AG04449 (cell line): ENCODE measurements at places on chromosomes 4 and X.

GRCh38 chrX:22577181-22577580 lies 304.5 kb downstream of the CBLL2 start:
- peak; percentile 40 for DNase-seq

GRCh38 chr4:41012293-41012692 lies 202.0 kb downstream of the APBB2 start:
- no peak for DNase-seq

DNA sequence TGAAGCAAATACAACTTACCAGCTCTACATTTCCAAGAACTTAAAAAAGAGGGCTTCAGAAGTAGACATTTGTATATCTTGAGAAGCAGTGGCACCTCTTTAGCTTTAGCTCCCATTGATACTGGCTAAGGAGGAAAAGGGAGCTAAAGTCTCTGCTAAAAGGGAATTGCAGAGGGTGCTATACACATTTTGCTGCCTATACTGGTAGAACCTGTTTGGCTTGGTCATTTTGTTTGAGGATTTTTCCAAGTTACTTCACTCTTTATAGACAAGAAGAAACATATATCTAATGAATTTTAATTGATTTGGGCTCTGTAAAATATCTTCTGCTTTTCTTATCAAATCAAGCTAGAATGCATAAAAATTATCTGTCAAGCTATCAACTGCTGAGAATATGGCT lies 11.8 kb downstream of the PAPSS1 start:
- no peak for DNase-seq

DNA sequence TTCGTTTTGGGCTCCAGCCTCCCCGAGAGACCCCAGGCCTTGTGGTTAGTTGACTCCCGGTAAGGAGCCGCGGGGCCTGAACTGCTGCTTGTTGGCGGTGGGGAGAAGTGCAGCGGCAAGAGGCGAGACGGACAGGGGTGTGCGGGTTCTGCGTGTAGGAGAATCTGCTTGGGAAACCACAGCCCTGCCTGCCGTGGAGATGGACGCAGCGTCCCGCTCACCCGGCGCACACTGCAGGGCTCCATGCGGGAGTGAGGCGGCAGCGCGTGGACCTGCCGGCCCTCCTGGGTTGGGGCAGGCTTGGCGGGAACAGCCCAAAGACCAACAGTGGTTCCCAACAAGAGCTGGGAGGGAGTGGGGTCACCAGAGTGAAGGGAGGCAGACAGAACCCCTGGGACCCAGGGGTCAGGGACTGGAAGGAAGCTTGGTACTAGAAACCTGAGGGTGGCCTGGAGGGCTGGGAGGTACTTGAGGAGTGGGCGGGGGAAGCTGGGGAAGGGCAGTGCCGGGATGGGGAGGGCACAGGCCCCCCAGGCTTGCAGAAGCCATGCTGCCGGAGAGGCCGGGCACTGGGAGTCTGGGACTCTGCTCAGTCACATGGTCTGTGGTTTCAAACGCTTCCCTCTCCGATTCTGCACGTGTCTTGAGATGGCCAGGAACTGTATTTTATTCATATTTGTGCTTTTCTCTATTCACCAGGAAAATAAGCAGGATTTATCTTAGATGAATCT lies 70.8 kb downstream of the RGS12 start:
- DNase-seq = no peak

DNA sequence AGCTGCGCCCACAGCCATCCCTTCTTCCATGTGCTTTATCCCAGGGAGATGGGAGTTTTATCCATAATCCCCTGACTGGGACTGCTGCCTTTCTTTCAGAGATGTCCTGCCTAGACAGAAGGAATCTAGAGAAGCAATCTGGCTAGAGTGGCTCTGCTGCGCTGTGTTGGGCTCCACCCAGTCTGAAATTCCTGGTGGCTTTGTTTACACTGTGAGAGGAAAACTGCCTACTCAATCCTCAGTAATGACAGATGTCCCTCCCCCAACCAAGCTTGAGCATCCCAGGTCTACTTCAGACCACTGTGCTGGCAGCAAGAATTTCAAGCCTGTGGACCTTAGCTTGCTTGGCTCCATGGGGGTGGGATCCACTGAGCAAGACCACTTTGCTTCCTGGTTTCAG lies 116.9 kb upstream of the AR start:
- DNase-seq = no peak

- DNase-seq = no peak
Observed at GRCh38 chrX:101462892-101463291, 22.4 kb upstream of the ARMCX4 start.

GRCh38 chr4:151753056-151753455 lies 7.8 kb downstream of the GATB start:
- no peak for DNase-seq

DNA sequence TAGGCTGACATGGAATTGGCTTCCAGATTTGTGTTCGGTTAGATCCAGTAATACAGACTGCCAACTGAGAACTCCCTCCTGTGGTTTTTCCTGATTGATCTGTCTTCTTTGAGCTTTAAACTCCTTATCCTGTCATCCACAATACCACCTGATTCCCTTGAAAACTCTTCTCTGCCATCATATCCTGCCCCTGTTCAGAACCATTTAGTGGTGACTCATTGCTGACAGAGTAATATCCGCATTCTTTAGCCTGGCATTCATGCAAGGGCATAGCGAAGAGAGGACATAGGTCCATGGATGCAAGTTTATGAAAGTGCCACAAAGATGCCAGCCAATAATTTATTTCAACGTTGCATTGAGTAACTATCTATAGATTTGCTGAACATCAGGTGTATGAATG lies 76.6 kb downstream of the ITIH6 start:
- DNase-seq = no peak

DNA sequence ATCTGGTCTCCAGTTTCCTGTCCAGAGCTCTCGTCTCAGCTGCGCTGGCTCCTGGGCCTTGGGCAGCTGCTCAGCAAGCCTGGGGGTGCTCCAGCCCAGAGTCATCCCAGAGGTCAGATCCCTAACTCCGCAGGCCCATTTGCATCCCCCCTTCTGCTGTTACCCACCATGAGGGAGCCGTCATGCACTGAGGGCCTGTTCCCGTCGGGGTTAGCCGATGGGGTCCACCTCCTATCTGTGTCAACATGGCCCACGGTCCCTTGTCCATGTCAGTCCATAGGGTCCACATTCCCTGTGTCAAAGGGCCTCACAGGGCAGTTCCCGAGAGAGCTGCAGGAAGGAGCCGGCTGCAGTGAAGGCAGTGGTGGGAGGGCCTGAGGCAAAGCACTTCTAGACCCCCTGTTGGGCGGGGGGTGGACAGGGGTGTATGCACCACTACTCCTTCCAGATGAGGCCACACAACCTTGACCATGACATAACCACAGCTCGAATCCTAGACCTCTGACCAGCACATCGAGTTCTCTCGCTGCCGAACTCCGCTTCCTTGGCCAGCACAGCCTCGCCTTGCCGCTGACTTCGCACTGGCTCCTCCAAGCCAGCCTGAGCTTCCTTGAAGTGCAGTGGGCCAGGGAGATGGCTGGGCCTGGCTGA lies 24.9 kb downstream of the WDR1 start:
- no peak for DNase-seq

DNA sequence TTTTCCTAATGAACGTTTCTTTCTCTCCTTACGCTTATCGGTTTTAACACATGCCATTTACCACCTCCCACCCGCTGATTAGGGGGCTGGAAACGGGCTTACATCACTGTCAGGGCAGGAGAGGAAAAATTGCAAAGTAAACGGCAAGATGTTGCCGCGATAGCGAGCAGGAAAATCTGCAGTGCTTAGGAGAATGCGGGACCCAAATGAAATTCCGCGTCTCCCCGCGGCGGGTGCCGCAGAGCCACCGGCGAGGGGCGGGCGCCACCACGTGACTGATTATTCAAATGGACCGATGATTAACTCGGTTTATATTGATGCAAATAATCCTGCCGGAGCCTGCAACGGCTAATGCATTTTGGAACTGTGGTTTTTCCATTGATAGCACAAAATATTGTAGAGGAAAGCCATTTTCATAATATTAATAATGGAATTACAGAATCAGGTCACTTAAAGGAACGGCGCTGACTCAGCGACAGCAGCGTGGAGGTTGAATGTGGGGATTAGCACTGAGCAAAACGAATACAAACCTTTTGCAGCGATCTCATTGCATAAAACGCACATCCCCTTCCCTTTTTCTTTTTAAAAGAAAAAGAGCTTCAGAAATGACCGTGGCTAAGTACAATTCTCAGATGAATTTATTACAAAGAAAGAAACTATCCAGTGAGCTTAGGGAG lies 224.2 kb downstream of the STIM2 start:
- DNase-seq = no peak

DNA sequence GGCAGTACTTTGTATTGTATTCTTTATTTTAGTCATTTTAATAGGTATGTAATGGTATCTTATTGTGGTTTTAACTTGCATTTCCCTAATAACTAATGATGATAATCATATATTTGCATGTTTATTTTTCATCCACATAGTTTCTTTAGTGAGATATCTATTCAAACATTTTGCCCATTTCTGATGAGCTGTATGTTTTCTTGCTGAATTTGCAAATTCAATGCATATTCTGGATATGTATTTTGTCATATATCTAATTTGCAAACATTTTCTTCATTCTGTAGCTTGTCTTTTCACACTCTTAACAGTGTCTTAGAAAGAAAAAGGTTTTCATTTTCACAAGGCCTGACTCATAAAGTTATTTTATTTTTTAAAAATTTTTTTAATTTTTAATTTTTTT lies 372.1 kb downstream of the ZNF674 start:
- no peak for DNase-seq

GRCh38 chrX:100350704-100351489 lies 59.2 kb downstream of the PCDH19 start:
- no peak for DNase-seq

DNA sequence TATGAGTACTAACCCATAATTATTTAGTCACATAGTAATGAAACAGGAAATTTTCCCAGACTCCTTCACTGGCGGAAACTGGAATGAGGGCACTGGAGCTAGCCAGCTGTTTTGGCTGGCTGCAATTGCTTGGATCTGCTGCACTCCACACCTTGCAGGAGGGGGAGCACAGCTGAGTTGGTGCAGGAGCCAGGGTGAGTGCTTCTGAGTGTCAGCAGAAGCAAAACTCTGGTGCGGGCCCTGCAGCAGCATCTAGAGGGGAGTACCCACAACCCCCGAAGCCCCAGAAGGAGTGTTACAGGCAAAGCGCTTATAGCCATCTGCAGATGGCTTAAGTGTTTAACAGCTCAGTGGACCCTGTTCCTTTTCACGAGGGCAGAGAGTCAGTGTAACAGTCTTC lies 96.1 kb downstream of the RPA4 start:
- no peak for DNase-seq

- DNase-seq = no peak
Observed at GRCh38 chr4:8939160-8939839, 67.7 kb upstream of the HMX1 start.

GRCh38 chr4:109648266-109648996 lies 54.8 kb downstream of the CASP6 start:
- DNase-seq = no peak

GRCh38 chr4:129355031-129355430 lies 259.1 kb downstream of the C4orf33 start:
- no peak for DNase-seq

GRCh38 chr4:152509595-152510225 lies 26.2 kb downstream of the FBXW7 start:
- DNase-seq = no peak

GRCh38 chr4:14532436-14532835 lies 469.8 kb upstream of the CPEB2 start:
- DNase-seq = no peak

GRCh38 chr4:142656178-142656577 lies 189.9 kb downstream of the INPP4B start:
- no peak for DNase-seq

GRCh38 chr4:98574816-98575215 lies 83.6 kb downstream of the TSPAN5 start:
- no peak for DNase-seq

DNA sequence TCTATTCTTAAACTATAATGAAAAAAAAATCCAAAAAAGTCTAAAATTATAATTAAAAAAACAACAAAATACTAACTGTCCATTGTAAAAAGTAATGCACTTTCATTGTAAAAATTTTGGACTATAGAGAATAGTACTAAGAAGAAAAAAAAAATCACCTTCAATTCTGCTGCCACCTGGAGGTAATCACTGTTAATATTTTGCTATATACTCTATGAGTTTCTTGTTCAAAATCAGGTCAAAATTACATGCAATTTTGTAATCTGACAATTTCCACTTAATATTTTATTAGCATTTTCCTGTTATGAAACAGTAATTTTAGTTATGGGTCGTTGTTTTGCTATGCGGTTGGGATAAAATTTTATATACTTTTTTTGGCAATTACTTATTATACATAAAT lies 62.0 kb downstream of the HTT start:
- no peak for DNase-seq

GRCh38 chr4:114603497-114603896 lies 4.9 kb downstream of the UGT8 start:
- DNase-seq = no peak

GRCh38 chr4:60133375-60133774 lies 1066.8 kb upstream of the ADGRL3 start:
- no peak for DNase-seq

DNA sequence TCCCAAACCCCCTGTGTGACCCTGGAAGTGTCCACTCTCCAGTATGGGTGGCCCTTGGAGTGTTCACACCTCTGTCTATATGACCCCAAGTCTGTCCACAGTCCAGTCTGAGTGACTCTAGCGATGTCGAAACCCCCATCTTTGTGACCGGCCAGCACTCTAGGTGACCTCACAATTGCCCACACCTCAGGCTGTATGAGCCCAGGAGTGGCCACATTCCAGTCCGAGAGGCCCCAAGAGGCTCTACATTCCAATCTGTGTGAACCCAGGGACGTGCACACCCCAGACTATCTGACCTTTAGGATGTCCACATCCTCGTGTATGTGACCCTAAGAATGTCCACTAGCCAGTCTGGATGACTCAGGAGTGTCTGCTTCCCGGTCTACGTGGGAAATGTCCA lies 7.3 kb upstream of the GLOD5 start:
- no peak for DNase-seq

- DNase-seq = no peak
Observed at GRCh38 chrX:150841456-150842197, 56.8 kb downstream of the CD99L2 start.

DNA sequence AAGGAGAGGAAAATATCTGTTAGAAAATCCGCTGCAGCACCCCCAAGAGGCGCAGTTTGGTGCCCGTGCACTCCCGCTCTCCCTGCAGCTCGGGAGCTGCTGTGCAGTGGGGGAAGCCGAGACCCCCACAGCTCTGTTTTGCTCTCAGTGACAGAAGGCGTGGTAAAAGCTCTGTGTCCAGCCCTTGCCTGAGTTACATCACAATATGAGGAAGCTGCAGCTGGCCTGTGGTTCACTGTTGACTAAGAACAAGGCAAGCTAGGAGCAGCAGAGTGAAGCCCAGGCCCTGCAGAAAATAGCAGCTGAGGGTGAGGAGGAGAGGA lies 88.5 kb upstream of the ADRA2C start:
- no peak for DNase-seq

DNA sequence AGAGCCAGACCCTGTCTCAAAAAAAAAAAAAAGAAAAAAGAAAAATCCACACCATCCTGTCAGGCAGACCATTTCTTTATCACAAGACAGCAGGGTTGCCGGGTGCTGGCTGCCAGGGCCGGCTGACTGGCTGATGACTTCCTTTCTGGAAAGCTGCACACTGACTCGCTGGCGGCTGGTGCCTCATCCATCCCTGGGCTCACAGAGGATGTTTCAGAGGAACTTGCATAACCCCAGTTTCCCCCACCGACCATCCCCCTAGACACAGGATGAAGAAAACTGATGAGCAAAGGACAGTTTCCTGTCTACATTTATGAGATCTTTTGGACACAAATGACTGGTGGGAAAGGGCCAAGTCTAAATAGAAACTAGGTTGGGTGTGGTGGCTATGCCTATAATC lies 14.1 kb downstream of the HPSE start:
- no peak for DNase-seq

- no peak for DNase-seq
Observed at GRCh38 chrX:143615851-143616250, 20.1 kb downstream of the SLITRK4 start.
